Neural progenitor cell (in vitro differentiated cells): ENCODE measurements at places on chromosomes 5 and 9. TPM values are rescaled to one million over a fixed set of nuclear protein-coding genes. Genes with fewer than 3 reads are reported as not detected.
A peak's percentile ranks its signal among the peaks of the same experiment; 100 is the strongest.

MED27 gene
- total RNA-seq = 15.1 and 25.1 TPM in 2 replicates

TRPM3 gene
- total RNA-seq = 34.2 and 37.2 TPM in 2 replicates

UBAP2 gene
- total RNA-seq = 24.3 and 28.8 TPM in 2 replicates

CAVIN4 gene
- 6.1 and 8.8 TPM in 2 replicates for total RNA-seq

TBCA gene
- total RNA-seq = 170 and 270 TPM in 2 replicates

FAXDC2 gene
- total RNA-seq = 7.3 and 9.2 TPM in 2 replicates

GRCh38 chr5:139413963-139414362 is 10.1 kb upstream of the SPATA24 start:
- DNase-seq = no peak
- no peaks in the 10 kb centered on the region for H3K36me3 ChIP-seq
- H3K4me3 ChIP-seq = no peak overlapping the region
- no peak overlapping the region for H3K27ac ChIP-seq
- H3K27me3 ChIP-seq = no peaks in the 10 kb centered on the region

GRCh38 chr9:75130621-75131230 is 42.4 kb downstream of the OSTF1 start:
- no peaks in the 10 kb centered on the region for H3K36me3 ChIP-seq
- H3K4me3 ChIP-seq = no peak overlapping the region
- H3K4me1 ChIP-seq = peaks cover 21% of the 10 kb centered on the region
- H3K27me3 ChIP-seq = no peaks in the 10 kb centered on the region

GRCh38 chr5:99674101-99674500 is 745.3 kb upstream of the CHD1 start:
- no peak for DNase-seq
- H3K4me3 ChIP-seq = no peak overlapping the region
- no peak overlapping the region for H3K27ac ChIP-seq
- no peaks in the 10 kb centered on the region for H3K27me3 ChIP-seq
- H3K4me1 ChIP-seq = no peaks in the 10 kb centered on the region

- H3K36me3 ChIP-seq = no peaks in the 10 kb centered on the region
- peaks cover 4% of the 10 kb centered on the region for H3K4me1 ChIP-seq
- DNase-seq = peak; percentile 59
- no peak overlapping the region for H3K4me3 ChIP-seq
- no peak overlapping the region for H3K27ac ChIP-seq
Observed at GRCh38 chr5:16791036-16791705, 144.9 kb downstream of the MYO10 start.

DNA sequence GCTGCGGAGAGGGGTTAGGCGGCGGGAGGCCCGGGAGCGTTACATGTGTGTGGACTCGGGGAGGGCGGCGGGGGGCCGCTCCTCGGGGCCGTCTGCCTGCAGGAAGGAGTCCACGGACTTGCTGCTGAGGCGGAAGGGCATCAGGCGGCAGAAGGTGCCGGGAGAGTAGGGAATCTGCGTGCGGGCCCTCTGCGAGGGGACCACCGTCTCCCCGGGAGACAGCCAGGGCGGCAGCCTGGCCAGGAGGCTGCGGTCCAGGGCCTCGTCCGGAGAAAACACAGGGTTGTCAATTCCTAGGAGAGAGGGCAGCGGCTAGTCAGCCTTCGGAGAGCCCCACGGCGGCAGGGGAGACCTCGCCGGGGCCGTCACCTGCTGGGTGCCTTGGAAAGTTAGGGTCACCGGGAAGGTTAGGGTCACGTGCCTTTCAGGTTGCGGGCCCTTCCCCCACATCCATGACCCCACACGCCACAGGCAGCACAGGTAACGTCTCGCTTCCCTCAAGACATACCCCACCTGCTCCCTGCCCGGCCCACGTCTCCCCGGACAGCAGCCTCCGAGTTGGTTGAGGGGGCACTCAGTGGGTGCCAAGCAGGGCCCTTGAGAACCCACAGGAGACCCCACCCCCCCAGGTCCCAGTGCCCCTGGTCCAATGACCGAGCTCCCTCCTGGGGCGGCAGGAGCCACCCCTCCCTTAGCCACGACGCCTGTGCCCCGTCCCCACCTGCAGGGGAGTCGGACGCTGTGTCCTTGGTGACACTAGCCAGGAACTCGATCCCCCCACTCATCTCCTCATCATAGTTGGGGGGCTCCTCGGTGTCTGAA is 32.1 kb downstream of the EXOC3 start:
- H3K4me1 ChIP-seq = peaks cover 15% of the 10 kb centered on the region
- DNase-seq = no peak
- peak overlapping the region; percentile 25 for H3K4me3 ChIP-seq

GRCh38 chr5:11139217-11139865 is 378.3 kb upstream of the DAP start:
- H3K4me3 ChIP-seq = no peak overlapping the region
- no peaks in the 10 kb centered on the region for H3K27me3 ChIP-seq
- no peak overlapping the region for H3K27ac ChIP-seq
- H3K36me3 ChIP-seq = no peaks in the 10 kb centered on the region

GRCh38 chr5:180548563-180548962 is 42.7 kb downstream of the SCGB3A1 start:
- no peak for DNase-seq
- no peak overlapping the region for H3K4me3 ChIP-seq
- peaks cover 23% of the 10 kb centered on the region for H3K36me3 ChIP-seq
- no peaks in the 10 kb centered on the region for H3K4me1 ChIP-seq
- no peaks in the 10 kb centered on the region for H3K27me3 ChIP-seq
- H3K27ac ChIP-seq = no peak overlapping the region

- no peaks in the 10 kb centered on the region for H3K27me3 ChIP-seq
- no peak overlapping the region for H3K27ac ChIP-seq
- DNase-seq = no peak
- no peaks in the 10 kb centered on the region for H3K36me3 ChIP-seq
- no peaks in the 10 kb centered on the region for H3K4me1 ChIP-seq
Observed at GRCh38 chr5:174943785-174944184, 219.4 kb downstream of the MSX2 start.
